ENCODE measurements at places on chromosomes 6 and 20.

DNA sequence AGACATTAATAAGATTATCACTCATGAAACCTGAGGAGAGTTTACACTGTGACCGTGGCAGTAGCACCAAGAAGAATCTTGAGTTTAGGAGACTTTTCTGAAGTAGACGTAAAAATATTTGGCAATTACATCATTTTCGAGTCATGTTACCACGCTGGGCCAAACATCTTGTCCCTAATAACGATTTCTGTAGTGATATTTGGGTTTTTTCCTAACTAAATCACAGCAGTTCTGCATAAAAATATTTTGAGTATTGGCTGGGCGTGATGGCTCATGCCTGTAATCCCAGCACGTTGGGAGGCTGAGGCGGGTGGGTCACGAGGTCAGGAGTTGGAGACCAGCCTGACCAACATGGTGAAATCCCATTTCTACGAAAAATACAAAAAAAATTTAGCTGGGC lies 262.4 kb downstream of the PHF3 start:
- DNase-seq, result no peak

DNA sequence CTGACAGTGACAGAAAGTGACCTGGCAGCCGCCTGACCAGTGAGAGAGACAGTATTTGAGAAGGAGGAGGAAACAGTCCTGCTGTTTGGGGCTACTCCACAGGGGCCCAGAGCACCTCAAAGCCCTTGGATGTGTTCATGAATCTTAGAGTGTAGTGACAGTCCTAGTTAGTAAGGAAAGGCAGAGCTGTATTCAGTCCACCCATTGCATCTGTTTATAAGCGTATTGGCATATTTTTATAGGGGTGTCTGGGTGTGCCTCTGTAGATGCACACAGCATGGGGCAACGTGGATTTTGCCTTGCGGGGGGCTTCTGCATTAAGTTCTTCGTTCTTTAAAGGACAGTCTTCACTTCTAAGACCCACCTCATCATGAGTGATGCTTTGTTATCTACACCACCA lies 44.6 kb upstream of the SLC22A1 start:
- DNase-seq, result no peak

- peak; percentile 50 for DNase-seq
Measured at GRCh38 chr6:13217206-13217905, 111.0 kb downstream of the TBC1D7 start.

- DNase-seq, result no peak
Measured at GRCh38 chr6:11774426-11774825, 4.2 kb downstream of the ADTRP start.

GRCh38 chr6:85472744-85473143 lies 22.9 kb downstream of the NT5E start:
- no peak for DNase-seq

DNA sequence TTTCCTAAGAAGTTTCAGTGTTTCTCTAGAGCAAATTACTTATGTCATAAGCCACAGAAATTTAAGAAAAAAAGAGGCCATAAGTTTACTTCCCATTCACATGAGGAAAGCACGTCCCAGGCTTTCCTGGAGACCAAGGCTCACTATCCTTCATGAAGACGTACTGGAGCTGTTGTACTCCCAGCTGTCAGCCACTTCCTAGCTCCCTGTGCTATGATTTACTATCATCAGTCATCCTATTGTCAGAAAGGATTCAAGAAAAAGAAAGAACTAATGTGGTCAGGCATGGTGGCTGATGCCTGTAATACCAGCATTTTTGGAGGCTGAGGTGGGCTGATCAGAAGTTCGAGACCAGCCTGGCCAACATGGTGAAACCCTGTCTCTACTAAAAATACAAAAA lies 337.4 kb upstream of the SOX4 start:
- no peak for DNase-seq

GRCh38 chr6:147381712-147382111 lies 126.8 kb upstream of the SAMD5 start:
- no peak for DNase-seq

- DNase-seq, result no peak
Measured at GRCh38 chr20:44361021-44361420, 5.5 kb downstream of the HNF4A start.

DNA sequence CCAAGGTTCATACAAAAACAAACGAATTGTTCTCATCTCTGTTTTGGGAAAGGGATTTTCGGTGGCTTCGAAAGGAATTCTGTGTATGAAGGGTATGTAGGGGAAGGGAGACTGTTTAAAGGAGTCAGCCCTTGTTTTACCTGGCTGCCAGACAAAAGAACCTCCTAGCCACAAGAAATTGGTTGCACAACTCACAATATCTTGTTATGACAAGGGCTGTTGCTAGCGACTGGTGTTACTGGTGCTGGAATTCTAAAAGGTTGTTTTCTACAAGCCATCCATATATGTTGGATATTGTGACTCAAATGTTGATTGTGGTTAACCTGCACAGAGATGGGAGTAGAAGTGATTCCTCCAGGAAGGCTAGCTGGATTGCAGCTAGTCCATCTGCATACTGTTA lies 34.6 kb upstream of the CITED2 start:
- DNase-seq, result peak; percentile 8

- DNase-seq, result peak; percentile 29
Measured at GRCh38 chr6:125094563-125094962, 59.0 kb upstream of the TPD52L1 start.

GRCh38 chr6:84770521-84770920 lies 6.1 kb upstream of the TBX18 start:
- DNase-seq, result no peak

DNA sequence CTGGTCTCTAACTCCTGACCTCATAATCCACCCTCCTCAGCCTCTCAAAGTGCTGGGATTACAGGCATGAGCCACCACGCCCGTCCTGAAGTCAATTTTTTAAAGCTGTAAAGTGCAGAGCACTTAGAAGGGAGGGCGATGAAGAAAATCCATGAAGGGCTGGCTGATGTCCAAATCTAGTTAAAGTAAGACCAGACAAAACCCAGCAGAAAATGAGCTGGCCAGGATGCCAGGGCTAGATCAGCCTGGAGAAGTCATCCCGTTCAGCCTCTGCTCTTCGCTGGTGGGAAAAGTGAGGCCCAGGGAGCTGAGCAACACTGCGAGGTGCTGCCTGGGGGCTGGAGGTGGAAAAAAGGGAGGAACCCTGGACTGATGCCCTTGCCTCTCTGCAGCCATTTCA lies 3.1 kb downstream of the BPIFB4 start:
- no peak for DNase-seq

GRCh38 chr20:13678944-13679343 lies 40.2 kb upstream of the TASP1 start:
- DNase-seq, result no peak

DNA sequence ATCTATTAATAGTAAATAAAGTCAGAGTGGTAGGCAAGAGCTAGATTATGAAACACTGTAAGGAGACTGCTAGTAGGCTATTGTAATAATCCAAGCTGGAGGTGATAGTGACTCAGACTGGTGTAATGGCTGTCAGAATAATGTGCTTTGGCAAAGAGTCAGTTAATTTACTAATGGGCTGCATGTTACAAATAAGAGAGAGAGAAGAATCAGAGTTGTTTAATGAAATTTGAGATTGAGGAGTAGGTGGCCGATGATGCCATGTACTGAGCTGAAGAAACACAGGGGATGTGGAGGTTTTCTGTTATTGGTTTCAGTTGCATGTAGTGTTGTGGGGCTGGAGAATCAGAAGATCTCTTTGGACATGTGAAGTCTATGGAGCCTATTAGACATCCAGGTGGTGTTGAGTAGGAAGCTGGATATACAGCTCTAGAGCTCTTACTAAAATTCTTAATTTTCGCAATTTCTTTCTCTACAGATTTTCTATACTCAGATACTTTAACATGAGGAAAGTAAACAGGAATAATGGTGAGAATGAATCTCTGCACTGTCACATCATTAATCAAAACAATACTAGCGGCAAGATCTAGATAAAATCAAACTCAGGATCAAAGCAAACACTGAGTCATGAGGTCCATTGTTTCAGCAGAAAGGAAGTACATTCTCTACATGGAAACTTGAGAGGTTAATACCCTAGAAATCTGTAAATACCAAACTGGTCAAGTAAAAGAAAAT lies 167.7 kb downstream of the SIM1 start:
- peak; percentile 90 for DNase-seq

DNA sequence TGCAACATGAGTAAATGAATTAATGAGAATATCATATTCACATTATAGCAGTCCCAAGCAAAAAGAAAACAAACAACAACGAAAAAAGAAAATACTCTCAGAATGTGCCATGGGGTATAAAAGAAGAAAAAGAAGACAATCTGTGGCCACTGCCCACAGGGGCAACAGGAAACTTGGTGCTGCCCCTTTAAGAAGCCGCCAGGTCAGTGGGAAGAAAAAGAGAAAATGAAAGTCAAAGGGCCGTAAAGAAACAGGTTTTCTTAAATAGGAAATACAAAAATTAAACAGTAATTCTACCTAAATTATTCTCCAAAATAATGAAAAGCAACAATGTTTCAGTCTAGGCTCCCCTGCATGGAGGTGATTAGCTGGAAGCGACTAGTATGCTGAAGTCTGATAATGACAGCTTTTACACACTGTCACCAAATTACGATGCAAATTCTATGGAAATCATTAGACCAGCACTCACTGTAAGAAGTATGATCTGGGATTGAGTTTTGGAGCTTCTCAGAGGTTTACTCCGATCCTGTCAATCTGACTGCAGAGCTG lies 23.6 kb downstream of the GMDS start:
- peak; percentile 16 for DNase-seq

- DNase-seq, result peak; percentile 81
Measured at GRCh38 chr6:45741437-45742171, 274.1 kb downstream of the CLIC5 start.

DNA sequence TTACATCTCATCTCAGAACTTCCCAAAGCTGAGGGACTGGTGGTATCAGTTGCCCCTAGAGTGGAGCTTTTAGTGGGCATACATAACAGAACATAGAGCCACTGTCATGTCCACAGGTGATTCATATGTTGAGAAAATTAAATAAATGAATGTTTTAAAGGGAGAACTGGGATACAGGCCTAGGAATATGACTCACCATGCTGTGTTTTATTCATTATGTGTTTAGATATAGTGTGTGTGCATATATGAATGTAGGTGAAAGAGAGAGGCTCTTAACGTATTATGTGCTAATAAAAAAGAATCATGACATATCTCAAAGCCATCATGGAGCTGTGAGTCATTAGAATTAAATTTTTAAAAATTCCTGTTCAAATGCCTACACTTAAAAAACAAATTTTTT lies 332.2 kb upstream of the RSPO3 start:
- no peak for DNase-seq

DNA sequence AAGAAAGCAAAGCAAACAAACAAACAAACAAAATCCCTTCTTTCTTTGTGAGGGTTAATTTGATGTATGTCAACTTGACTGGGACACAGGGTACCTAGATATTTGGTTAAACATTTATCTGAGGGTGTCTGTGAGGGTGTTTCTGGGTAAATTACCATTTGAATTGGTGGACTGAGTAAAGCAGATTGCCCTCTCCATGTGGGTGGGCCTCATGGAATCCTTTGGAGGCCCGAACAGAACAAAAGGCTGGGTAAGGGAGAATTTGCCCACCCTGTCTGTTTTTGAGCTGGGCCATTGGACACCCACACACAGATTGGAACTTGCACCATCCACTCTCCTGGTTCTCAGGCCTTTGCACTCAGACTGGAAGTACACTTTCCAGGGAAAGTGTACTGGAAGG lies 628.8 kb upstream of the CITED2 start:
- DNase-seq, result no peak

DNA sequence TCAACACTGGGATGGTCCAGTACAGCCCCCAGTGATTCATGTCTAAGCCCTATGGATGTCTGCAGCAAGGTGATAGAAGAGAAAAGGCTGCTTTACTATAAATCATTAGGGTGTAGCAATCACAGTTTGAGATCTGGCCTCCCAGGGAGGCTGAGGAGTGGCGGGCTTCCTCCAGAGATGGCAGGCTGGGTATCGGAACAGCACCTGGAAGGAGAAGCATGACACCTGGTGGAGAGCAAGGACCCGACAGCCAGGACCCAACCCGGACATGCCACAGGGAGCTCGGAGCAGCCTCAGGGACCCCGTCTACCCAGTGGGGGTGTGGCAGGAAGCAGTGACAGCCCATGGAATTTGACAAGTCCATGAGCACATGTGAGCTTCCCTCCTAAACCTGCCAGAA lies 114.8 kb upstream of the CD93 start:
- peak; percentile 66 for DNase-seq

DNA sequence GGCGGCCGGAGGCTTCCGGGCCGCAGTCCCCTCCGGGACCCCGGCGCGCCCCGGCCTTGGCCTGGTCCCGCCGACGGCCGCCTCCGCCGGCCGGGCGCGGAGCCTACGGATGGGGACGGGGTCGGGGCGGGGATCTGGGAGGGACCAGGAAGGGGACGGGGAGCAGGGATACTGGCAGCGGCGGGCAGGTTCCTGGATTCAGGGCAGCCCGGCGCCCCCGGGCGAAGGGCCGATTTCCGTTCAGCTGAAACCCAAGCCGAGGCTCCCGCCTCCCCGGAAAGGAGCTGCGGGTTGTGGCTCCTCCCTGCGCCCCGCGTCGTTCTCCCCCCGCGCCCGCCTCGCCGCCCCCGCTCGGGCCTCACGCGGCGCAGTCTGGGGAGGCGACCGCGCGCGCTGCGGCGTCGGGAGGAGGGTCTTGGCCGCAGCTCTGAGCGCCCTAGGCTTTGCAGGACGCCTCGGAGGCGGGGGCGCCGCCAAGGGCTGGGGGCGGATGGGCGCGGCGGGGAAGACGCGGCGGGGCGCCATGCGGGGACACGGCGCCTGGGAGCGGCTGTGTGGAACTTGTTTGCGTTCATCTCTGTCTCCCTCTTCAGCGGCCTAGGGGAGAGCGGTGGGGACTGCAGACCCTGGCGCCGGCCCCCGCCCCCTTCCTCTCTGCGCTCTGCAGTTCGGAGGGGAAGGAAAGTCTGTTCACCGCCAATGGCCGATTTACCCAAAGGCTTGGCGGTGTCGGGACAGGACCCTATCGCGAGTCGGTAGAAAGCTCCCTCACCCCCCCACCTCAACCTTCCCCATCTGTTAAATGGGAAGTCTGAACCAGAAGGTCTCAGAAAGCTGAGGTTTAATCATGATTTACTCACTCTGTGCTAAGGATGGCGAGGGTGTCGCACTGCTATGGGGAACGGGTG lies 22.7 kb upstream of the TMEM181 start:
- DNase-seq, result peak; percentile 28

- DNase-seq, result no peak
Measured at GRCh38 chr20:17671011-17671410, 11.0 kb downstream of the RRBP1 start.

- no peak for DNase-seq
Measured at GRCh38 chr6:113019176-113019575, 672.0 kb downstream of the RFPL4B start.

DNA sequence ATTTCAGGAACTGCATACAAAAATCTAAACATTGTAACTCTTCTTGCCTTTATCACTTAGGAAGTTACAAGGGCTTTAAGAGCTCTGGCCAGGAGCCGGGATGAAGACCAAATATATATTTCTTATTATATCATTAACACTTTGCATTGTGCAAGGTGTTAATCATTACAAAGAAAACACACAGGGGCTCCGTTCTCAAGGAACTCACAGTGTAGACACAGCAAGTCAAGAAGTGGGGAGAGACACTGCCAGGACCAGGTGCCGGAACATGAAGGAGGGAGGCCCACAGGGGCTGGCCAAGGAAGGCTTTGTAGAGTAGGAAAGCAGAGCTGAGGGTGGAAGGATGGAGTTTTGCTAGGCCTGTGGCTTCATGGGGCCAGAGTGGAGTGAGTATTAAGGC lies 17.4 kb downstream of the ITPR3 start:
- no peak for DNase-seq

All from RPMI7951 (cell line).